ENCODE measurements at places on chromosomes 4 and X.

- DNase-seq, result no peak
Measured at GRCh38 chr4:60502733-60503132, 697.4 kb upstream of the ADGRL3 start.

- DNase-seq, result no peak
Measured at GRCh38 chrX:80246271-80246670, 174.0 kb upstream of the TENT5D start.

GRCh38 chrX:68935362-68935761, 106.5 kb downstream of the EFNB1 start:
- peak; percentile 3 for DNase-seq

DNA sequence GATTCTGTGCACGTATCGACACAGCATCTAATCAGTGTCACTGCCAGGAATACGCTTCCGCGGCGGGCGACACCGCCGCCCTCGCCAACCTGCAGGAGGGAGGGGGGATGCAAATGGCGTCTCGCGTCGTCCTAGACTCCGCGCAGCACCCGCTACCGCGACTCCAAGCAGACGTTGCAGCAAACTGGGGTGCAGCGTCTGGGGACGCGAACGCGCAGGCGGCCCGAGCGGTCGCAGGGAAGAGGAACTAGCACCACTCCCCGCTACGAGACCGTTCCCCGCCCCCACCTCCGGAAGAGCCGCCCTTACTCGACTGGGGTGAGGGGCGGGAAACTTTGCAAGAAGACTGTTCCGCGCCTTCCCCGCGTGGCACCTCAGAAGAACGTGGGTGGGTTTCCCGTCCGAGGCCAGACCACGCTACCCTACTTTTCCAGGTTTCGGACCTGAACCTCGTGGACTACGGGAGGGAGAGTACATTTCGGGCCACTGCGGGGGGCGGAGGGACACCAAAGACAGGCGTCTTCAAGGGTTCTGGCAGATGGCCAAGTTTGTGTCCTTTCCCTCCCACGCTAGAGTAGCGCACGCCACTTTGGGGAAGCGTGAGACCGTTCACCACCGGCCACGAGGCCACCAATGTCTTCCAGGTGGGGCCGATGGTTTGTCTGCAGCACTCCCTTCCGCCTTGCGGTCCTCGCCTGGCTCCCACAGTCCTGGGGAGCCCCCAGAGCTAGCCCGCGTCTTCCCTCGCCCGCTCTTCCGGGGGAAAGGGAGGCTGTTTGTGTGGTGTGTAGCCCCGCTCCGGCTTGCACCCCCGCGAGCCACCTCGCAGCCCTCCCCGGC, 78.0 kb upstream of the BCOR start:
- peak; percentile 80 for DNase-seq

GRCh38 chr4:147590249-147590920, 26.8 kb upstream of the TMEM184C start:
- DNase-seq, result peak; percentile 33

DNA sequence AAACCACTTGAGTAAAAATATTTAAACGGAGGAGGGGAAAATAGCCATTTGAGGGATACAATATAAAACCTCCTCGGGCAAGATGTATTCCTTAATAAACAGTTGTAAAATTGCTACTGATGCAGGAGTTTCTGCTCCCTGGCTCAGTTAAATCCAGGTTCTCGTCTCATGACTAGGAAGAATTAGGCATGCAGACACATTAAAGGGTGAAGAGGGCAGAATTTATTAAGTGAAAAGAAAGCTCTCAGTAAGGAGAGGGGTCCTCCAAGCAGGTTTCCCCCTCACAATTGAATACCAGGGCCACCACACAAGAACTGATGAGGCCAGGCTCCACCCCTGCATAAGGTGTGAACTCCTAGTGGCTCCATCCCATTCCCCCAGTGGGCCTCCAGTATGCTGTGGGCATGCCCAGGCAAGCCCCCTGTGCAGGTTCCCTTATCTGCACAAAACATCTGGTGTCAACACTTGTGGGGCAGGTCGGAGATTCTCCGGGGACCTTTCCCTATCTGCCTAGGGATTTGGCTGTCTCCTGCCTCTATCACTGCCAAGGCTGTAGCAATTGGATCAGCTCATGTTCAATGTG, 80.4 kb downstream of the HS6ST2 start:
- no peak for DNase-seq

GRCh38 chr4:108272046-108272445, 103.3 kb upstream of the LEF1 start:
- DNase-seq, result no peak

DNA sequence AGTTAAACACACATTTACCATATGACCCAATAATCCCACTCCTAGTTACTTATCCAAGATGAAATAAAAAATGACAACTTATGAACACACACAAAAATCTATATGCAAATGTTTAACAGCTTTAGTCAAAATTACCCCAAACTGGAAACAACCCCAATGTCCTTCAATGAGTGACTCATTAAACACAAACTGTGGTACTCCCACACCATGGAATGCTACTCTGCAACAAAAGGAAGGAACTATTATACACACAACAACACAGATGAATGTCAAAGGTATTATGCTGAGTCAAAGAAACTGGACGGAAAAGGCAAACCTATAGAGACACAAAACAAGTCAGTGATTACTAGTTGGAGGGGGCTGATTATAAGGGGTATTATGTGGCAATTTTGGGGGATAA, 40.5 kb downstream of the MED14 start:
- no peak for DNase-seq

- no peak for DNase-seq
Measured at GRCh38 chr4:498328-498904, 540 bp downstream of the ZNF721 start.

GRCh38 chr4:25030277-25031076, at the start of gene LGI2:
TSS of gene LGI2 (minus strand) at chr4:25030946. CDS start at chr4:25030693, 253 bp downstream.
- peak; percentile 13 for DNase-seq

DNA sequence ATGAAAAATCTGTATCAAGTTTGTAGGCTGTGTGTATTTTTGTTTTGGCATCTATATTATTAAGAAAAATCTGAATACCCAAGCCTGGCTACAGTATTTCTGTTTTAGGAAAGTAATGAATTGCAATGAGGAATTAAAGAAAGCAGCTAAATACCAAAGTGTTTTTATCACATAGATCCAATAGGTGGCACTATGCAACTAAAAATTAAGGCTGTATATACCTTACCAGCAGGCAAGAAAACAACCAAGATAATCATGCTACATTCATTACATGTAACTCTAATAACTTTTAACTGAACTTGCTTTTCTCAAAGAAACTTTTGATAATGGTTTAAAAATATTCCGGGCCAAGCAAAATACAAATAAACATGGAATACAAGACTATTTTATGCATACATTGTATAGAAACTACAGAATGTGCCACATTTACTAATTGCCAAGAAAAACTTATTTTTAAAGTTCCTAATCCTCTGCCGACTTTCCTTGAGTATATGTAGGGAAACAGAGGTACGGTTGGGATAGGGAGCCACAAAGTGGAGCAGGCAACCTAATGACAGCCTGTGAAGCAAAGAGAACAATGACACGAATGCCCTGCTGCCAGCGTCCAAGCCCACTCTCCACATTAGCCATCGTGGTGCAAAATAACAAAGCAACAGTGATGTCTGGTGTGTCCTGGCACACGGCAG, 63.7 kb downstream of the SEC24D start:
- no peak for DNase-seq

GRCh38 chr4:125235971-125236370, 78.8 kb upstream of the FAT4 start:
- no peak for DNase-seq

DNA sequence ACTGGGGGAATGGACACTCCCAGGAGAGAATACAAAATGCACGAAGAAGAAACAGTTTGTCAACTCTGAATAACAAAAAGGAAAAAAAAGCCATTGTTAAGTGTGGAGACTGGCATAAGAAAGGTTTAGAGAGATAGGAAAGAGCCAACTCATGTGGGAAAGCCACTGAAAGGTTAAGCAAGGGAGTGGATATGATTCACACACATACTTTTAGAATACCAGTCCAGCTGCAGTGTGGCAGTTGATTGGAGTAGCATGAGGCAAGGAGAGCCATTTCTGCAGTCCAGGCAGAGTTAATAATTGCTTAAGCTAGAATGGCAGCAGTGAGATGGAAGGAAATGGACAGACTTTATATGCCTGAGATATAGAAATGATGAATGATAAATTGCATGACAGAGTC, 36.9 kb upstream of the ADAD1 start:
- DNase-seq, result no peak

DNA sequence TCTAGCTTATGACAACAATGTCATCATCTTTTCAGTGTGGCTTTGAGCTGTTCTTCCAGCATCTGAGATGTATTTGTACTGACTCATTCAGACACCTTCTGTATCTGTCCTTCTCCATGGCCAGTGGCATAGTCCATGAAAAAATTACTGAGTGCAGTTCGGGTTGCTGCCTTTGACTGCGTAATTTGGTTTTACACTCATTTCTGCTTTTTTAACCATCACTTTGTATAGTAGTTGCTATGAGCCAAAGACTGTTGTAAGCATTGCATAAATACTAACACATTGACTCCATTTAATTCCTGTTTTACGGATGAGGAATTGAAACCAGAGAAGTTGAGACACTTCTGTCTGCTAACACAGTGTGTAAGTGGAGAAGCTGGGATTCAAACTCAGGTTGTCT, 190.7 kb upstream of the MID1 start:
- DNase-seq, result no peak

Data from transverse colon (tissue), 4 donors.